ENCODE measurements at places on chromosomes 2 and 18.

DNA sequence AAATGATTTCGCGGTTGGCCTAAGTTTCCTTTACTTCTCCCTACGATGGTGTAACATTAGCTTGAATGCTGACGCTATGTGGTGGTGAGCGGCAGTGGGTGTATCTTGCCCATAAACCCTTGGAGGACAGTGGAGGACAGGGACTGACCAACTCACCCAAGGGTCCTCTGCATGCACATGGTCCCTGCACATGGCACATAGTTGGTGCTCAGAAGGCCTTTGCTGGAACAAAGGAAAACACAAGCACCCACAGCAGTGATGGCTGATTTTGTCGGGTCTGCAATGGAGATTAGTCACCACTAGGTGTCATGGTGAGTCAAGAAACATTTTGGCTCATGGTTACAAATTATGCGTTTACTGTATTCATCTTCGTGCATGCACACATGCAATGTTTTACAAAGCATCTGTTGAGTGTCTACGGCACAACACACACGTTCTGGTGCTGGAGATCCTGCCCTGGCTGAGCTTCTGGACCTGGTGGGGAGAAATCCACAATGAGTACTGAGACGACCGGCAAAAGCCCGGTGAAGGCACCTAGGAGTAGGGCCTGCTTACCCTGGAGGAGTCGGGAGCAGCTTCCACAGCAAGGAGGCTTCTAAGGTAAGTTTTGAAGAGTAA lies 44.0 kb downstream of the PDCL3 start:
- DNase-seq = no peak

GRCh38 chr2:236745420-236746210 lies 176.0 kb downstream of the ACKR3 start:
- no peak for DNase-seq

GRCh38 chr2:8089596-8089995 lies 592.3 kb upstream of the ID2 start:
- DNase-seq = no peak

DNA sequence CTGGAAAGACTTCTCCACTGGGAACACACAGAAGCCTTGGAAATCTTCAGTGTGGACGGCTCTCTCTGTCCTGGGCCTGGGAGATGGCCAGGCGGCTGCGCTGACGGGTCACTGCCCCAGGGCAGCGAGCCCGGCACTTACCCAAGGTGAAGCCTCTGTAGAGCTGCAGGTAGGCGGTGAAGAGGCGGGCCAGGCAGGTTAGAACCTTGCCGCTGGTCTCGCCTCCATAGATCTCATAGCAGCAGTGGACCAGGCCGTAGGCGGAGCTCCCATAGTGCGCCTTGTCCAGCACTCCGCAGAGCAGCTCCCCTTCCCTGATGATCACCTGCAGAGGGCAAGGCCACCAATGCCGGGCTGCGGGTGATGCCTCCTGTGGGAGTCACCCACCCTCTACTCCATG lies 53.0 kb downstream of the POLR1A start:
- DNase-seq = no peak

DNA sequence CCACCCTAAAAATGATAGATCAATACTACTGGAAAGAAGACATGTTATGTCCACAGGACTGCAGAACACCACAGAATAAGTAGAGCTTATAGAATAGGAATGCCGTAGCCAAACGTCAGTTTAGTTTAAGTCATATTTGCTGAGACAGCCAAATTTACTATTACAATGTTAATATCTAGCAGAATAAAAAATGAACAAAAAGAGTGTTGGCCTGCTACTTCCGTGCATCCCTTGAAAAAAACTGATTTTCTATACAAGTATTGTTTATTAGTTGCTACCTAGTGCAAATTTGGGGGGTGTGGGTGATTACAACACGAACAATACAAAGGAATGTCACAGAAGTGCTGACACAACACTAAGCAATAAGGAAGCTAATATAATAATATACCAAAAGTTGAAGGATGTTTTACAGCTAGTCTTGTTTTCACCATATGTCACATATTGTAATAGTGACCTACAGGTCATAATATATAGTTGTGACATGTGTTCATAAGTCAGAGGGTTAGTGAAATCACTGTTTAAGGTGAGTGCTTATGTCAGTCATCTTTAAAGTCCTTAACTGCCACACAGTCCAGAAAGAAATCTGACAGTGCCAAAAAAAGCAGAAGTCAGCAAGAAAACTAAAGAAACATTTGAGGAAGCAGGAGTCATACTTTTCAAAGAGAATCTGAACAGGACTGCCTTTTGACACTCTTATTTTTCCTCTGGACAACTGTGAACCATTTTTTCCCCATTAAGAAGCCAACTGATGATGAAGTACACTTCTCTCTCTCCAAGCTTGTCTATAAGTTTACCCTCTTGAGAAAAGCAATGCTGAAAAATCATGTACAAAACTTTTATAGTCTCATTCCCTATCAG lies 376.4 kb downstream of the ZEB2 start:
- DNase-seq = peak; percentile 1

DNA sequence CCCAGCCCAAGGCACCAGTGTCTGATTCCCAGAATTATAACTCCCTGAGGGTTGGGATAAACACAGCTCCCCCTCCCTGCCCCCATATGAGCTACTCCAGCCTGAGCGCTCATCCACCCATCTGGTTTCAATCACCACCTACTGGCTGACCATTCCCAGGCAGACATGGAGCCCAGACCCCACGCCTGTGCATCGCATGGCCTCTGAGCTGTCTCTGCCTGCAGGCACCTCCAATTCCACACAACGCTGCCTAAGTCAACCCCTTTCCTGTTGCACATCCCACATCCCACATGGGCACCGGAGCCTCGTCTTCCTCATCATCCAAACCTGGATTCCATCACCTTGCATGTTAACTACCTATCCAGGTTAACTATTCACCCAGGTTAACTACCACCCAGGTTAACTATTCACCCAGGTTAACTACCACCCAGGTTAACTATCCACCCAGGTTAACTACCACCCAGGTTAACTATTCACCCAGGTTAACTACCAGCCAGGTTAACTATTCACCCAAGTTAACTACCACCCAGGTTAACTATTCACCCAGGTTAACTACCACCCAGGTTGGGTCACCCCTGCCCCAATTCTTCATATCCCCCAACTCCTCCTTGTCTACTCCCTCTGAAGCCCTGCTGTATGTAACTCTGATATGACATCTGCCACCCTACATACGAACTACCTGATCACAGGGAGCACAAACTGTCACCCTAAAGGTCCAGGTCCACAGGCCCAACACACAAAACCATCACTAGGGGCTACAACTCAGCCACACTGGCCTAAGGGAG lies 47.8 kb downstream of the TEX51 start:
- no peak for DNase-seq

DNA sequence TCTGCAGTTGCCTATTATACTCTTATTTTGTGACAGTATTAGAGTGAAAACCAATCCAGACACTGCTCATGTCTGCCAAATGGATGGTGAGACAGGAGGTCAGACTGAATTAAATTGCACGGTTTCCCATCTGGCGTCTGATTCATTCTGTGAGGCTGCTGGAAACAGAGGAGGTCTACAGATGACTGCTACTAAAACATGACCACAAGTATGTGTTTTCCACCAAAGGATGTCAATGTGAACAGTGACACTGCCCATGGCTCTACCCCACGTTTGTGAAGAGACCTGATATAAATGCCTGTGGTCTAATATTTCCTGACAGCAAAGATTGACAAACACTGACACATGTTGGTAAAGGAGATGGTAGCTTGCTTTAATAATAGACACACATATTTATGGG lies 104.3 kb upstream of the ST6GAL2 start:
- DNase-seq = no peak

DNA sequence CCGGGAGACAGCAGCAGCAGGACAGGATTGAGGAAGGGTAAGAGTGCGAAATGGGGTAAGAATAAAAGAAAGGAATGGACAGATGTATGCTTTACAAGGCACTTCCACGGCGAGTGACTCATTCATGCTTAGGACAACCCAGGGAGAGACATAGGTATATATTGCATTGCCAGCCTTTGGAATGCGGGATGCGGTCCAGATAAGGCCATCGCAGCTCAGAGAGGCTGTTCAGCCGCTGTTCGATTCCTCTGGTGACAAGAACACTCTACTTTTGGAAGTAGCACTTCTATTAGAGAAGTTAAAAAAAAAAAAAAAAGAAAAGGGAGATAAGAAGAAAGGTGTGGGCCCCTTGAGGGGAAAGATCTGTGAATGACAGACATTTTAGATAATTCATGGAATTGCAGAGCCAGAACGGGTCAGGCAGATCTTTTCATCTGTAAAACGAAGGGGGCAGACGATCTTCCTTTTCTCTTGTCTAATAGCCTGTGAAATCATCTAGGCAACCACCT lies 819 bp upstream of the NCOA1 start:
- no peak for DNase-seq

DNA sequence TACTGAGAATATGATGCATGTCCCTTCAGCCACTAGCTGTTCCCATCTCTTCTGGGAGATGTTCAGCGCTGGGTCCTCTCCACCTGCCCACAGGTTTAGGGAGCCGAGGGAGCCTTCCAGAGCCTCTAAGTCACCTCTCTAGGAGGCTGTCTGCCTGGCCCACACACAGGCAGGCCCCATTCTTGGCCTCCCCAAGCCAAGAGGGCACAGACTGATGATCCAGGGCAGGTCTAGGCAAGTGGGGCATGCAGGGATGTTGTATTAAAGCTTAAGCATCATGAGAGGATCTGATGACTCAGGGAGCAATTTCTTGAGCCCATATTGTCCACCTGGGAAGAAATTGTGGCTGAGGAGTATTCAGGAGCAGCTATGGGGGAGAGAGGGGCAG lies 19.9 kb downstream of the TMSB10 start:
- DNase-seq = no peak

DNA sequence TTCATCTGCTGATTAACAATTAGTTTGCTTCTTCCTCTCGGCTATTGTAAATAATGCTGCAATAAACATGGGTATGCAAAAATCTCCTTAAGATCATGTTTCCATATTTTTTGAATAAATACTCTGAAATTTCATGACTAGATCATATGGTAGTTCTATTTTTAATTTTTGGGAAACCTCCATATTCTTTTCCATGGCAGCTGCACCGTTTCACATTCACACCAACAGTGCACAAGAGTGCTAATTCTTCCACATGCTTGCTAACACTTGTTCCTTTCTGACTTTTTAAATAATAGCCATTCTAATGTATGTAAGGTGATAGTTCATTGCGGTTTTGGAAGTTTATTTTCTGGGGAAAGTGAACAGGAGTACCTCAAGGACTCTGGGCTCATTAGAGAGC lies 52.6 kb upstream of the TACR1 start:
- DNase-seq = no peak

GRCh38 chr18:32349728-32350395 lies 120.8 kb downstream of the GAREM1 start:
- DNase-seq = no peak

- DNase-seq = peak; percentile 15
These were observed 50.1 kb downstream of the UBR3 start for GRCh38 chr2:169877398-169877797.

- no peak for DNase-seq
These were observed 49.2 kb downstream of the TRPM8 start for GRCh38 chr2:233966388-233966787.

DNA sequence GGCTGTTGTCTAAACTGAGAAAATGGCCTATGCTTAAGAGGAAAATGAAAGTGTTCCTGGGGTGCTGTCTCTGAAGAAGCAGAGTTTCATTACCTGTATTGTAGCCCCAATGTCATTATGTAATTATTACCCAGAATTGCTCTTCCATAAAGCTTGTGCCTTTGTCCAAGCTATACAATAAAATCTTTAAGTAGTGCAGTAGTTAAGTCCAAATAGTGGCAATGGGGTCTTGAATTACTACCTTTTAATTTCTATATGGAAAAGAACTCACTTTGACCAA lies 13.8 kb upstream of the ALLC start:
- no peak for DNase-seq

DNA sequence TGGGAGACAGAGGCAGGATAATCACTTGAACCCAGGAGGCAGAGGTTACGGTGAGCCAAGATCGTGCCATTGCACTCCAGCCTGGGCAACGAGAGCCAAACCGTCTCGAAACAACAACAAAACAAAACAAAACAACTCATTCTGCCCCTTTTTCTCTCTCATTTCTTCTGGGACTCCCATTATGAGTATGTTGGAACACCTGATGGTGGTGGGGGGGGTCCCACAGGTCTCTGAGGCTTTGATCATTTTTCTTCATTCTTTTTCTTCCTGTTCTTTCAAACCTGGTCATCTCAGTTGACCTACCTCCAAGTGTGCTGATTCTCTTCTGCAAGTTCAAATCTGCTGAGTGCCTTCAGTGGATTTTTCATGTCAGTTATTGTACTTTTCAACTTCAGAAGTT lies 8.2 kb upstream of the FAM161A start:
- DNase-seq = no peak

GRCh38 chr2:20212871-20213503 lies 11.9 kb downstream of the SDC1 start:
- no peak for DNase-seq

DNA sequence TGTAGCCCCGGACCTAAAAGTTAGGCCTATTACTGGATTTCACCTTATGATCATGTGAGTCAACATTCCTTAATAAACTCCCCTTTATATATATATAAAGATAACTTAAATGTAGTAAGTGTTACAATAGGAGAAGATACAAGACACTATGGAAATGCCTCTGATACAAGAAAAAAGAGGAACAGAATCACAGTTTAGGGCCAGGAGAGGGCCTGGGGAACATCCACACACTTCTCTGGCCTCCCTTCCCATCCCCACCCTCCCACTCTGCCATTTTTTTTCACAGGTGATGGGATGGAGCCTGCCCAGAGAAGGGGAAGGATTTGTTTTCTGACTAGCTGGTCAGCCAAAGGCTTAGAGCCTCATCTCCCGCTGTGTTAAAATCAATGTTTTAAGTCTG lies 6.4 kb downstream of the CDC42EP3 start:
- DNase-seq = no peak

GRCh38 chr2:237600205-237600846 lies 9.8 kb upstream of the RAB17 start:
- DNase-seq = no peak

DNA sequence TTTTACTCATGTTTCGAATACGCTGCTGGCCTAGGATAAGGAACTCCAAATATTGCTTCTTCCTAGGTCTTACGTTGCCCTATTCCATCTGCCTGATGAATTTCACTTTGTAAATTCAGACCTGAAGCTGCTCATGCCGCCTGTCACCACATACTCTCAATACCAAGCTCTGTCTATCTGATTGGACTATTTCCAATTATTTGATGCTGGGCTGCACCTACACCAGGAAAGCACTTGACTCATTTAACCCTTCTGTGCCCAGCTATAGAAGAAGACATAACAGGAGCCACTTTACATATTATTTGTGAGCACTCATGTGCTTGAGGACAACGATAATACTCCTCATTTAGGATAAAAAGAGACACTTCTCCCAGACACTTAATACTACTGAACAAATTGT lies 1293.9 kb upstream of the LRRTM1 start:
- DNase-seq = no peak

DNA sequence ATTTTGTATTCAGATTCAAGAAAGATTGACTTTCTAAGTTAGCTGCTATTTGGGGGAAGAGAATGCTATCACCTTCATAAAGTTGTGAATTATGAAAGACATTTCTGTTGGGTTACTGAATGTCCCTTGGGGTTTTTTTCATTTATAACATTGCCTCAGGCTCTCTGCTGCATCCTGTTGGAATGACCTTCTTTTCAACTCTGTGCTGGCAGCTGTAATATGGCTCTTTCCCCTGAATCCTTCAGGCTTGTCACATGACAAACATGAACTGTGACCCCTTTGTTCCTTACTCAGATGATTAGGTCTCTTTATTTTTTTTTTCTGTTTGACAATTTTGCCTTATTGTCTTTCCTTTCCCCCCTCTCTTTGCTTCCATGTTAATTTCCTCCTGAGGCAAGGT lies 159.8 kb downstream of the TAF4B start:
- no peak for DNase-seq

GRCh38 chr2:208999911-209000310 lies 423.9 kb upstream of the MAP2 start:
- no peak for DNase-seq

Data from GF-D8 (cell line).